ENCODE measurements at places on chromosomes 6 and 20.
A peak's percentile ranks its signal among the peaks of the same experiment; 100 is the strongest.

GRCh38 chr6:36663504-36664446, 14.7 kb upstream of the CDKN1A start:
- no peak for DNase-seq

DNA sequence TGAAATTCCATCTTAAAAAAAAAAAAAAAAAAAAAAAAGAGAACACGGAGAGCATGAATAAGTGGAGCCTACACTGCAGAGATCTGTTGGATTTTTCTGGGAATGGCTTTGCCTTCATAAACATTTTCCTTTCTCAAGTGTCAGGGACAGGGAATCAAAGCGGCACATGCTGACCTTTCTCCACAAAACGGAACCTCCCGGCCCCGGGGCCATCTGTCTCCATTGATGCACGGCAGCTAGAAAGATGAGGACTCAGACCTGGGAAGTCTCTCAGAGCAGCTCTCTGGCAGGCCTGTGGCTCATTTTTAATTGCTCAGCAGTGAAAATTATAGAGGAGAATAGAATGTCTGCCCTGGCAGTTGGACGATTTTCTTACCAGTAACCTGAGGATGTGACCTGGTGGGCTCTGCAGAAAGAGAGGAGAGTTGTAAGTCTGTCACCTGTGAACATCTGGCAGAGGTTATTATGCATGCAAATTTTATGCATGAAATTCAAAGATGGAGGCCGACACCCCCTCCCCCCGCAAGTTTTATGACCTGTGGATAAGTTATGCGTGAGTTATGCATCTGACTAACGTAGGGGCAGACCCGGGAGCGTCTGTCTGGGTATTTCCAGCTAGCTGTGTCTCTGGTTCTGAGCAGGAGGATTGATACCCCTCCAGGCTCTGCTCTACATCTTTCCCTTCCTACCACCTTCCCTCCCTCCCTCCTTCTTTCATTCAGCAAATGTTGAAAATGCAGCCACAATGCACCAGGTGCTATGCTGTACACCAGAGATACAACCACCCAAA, 352.5 kb downstream of the CDH26 start:
- DNase-seq: no peak

DNA sequence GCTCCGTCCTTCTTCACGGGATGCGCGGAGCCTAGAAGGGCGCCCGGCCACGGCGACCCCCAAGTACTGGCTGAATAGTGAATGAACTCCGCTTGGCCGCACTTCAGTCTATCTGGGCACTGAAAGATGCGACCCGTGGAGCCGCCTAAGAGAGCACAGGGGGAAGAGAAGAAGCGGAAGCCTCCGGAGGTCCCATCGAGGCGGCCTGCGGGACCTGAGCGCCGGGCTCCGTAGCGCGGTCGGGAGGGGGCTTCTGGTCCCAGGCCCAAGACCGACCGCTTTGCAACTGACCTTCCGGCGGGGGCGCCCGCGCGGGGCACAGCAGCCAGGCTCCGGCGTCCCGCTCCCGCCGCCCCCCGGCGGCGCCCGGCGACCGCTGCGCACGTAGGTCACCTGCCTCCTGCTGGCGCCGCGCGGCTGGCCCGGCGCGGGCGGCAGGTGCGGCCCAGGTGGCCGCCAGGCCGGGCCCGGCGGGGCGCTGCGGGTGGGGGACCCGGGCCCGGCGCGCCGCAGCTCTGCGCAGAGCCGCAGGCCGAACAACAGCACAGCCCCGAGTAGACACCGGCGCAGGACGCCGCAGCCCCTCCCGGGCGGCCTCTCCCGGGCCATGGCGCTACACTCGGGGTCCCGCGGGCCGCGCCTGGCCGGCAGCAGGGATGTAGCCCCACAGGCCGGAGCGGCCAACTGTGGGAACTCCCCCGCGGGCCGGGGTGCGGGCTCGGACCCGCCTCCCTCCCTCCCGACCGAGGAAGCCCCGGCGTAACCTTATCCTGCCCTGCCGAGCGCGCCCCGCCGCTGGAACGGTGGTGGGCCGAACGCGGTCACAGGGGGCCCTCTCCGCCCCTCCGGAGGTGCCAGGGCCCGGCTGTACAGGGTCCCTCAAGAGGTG, at the start of gene METTL24:
TSS of gene METTL24 (minus strand) at position 686 of the 889 bp plus-strand sequence. CDS start at position 609, 77 bp downstream.
- DNase-seq: peak; percentile 49

- DNase-seq: no peak
Measured at GRCh38 chr6:152398316-152398715, 238.8 kb downstream of the SYNE1 start.

- DNase-seq: no peak
Measured at GRCh38 chr6:90263633-90264032, 33.0 kb downstream of the BACH2 start.

DNA sequence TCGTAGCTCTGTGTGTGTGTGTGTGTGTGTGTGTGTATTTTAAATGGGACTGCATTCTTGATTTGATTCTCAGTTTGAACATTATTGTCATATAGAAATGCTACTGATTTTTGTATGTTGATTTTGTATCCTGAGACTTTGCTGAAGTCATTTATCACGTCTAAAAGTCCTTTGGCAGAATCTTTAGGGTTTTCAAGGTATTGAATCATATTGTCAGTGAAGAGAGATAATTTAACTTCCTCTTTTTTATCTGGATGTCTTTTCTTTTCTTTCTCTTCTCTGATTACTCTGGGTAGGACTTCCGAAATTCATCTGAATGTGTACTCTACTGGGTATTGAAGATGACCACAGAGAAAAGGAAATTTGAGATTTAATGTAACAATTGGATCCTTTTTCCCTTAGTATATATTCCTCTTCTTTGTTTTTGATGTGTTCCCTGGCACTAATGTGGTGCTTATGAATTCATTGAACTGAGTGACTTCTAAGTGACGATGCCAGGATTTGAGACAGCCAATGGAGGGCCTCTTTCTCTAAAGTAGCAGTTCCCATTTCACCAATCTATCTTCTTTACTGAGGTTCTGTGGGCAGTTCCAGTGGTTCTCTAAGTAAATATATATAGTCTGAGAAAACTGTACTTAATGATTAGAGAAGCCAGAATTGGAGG, 47.6 kb downstream of the TNFAIP3 start:
- no peak for DNase-seq

All from G401 (cell line).